ENCODE measurements at places on chromosomes 4 and X. TPM values are rescaled to one million over a fixed set of nuclear protein-coding genes. Genes with fewer than 3 reads are reported as not detected.

ARR3 gene
- not detected for total RNA-seq

GPR173 gene
- 3.9 TPM for total RNA-seq

HEPH gene
- 6.1 TPM for total RNA-seq

DDIT4L gene
- total RNA-seq, result 0.16 TPM

Data from mesangial cell (primary cell).